Activated naive CD4-positive, alpha-beta T cell (primary cell): ENCODE measurements at places on chromosomes 5 and 9.

DNA sequence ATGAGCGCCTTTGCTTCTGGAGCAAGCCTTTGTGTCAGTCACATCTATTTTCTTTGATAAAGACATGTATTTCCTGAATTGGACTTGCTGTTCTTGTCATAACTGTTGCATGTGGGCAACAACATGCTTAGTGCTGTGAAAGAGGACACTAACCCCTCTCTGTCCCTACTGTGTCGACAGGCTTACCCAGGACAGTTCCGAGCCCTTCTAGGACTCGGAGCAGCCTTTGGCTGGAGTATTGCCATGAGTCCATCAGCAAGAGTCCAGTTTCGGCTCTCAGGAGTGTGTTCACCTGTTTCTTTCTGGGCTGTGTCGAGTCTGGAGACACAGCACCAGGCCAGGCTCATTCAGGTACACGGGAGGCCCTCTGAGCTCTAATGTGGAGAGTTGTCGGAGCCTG lies 36.1 kb upstream of the PHF2 start:
- no peak for DNase-seq

DNA sequence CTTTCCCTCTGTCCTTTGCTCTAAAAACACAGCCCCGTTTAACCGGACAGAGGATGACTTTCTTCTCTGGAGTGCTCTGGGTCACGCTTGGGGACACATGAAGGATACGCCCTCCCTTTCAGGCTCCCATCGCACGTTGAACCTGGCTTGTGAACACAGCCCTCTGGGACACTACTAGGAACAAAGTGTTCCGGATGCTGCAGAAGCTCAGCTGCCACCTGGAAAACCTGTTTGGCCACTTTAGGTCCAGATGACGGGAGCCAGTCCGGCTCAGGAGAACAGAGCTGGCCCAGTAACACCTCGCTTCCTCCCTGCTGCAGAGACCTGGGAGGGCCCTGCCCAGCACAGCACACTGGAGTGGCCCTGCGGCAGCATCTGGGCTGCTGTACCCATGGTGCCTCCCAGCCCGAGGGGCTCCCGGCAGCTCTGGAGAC lies 60.1 kb downstream of the GADD45G start:
- no peak for DNase-seq

DNA sequence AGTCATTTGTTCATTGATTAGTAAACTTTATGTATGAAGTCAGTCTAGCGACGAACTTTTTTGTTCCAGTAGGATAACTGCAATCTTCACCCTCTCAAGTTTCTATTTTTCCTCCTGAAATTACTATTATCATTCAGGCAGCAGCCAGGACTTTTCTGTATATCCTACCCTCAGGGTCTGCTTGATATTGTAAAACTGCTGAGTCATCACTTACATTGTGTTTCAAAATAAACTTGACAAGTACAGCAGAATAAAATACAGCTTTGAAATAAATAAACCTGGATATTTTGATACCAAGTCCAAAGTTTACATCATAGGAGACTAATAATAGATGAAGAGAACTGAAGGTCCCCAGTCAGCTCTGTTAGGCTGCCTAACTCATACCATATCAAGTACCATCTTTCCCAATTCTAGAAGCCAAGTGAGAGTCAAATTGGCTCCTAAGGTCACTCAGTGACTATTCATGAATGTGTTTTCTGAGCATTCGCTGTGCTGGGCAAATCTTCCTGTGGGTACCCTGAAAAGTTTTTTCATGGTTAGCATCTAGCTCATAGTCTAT lies 234.6 kb downstream of the PARP8 start:
- no peak for DNase-seq

DNA sequence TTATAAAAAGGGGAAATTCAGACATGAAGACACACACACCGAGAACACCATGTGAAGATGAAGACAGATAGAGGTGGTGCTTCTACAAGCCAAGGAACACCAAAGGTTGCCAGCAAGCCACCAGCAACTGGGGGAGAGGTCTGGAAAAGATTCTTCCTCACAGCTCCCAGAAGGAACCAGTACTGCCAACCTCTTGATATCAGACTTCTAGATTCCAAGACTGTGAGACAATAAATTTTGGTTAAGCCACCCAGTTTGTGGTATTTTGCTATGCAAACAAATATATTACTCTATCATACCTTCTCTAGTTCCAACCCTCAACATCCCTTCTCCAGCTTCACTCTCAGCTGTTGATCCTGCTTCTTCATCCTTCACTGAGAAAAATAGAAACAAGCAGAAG lies 451.1 kb downstream of the EBF1 start:
- no peak for DNase-seq

DNA sequence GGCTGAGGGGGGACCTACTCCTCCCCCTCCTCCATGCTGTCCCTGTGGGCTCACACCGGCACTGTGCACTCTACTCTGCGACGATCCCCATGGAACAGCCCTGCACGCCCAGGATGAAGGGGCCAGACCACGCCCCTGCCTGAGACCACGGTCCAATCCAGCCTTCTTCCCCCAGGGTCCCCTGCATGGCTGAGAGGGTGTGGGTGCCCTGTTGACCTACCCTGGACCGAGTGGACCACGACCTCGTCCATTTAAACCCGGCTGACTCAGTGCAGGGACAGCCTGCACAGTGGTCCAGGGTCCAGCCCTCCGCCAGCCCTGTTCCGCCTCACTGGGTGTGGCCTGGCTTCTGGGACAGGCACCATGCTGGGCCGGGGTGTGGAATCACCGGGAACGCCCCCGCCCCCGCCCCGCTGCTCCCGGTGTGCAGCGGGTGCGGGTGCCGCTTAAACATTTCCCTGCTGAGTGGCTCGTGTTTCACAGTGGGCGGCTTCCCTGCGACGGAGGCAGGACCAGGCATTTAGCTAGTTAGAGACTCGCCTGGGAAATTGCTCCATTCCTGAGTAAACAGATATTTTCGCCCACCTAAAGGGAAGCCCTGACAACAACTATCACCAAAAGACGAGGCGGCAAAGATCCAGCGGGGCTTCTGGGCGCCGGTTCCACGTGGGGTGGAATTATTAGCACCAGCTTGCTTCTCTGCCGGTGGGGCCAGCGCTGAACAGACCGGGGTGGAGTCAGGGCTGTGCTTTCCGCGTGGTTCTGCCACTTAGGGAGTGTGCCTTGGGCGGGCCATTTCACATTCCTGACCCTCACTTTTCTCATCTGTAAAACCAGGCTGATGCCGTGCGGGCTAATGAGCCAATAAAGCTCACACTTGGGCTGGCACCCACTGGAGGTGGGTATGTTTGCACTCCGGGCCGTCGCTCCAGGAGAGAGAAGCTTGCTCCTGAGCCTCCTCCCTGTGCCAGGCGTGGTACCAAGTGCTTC lies 22.6 kb downstream of the DBH start:
- DNase-seq: no peak

GRCh38 chr5:79774855-79775237 lies 85.2 kb downstream of the CMYA5 start:
- no peak for DNase-seq

DNA sequence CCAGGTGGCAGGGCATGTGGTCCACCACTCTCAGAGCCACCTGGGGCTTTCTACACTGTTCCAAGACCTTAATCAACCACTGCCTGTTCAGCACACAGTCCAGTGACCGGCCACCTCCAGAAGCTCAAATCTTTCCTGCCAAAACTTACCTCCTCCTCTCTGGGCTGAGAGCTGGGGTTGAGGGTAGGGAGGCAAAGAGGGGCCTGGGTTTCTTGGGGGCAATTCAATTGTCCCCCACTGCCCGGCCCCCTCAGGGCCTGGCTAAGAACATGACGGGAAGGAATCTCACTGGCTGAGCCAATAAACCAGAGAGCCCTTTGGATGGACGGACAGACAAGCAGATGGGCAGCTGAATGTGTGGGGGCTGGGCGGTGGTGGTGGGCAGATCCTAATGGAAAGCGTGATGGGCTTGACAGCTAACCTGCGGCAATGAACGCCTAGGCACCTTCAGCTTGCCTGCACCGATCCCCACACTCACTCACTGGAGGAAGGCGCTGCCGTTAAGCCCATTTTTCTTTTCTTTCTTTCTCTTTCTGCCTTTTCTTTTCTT lies 5.4 kb downstream of the NR5A1 start:
- no peak for DNase-seq

DNA sequence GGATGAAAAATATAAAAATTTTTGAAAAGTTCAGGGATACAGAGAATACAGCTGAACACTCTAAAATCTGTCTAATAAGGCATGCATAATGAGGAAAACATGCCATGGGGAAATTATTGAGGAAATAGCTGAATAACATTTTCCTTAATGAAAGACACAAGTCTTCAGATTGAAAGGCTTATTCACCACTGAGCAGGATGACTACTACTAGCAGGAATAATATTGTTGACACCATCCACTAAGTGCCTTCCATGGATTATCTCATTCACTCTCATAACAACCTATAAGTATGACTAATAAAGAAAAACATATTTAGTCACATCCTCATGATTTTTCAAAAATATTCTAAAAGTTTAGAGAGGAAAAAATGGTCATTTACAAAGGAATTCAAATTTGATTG lies 96.7 kb upstream of the FER start:
- no peak for DNase-seq

- no peak for DNase-seq
These were observed 198.1 kb downstream of the EFNA5 start for GRCh38 chr5:107472620-107473064.

DNA sequence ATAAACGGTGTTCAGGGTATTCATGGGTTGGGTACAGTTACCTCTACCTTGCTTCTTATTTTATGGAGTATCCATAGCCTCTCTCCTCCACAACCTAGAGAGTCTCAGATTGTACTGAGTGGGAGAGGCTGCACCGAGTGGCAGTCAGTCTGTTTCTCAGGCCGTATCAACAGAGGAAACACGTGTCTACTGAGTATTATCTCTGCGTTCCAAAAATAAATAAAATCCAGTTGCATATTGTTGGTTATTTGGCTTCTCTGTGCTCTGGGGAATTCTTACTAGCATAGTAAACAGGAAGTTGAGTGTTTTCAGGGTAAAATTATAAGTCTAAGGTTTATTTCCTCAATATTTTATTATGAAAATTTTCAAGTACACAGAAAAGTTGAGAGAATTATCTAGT lies 231.0 kb downstream of the ARHGEF28 start:
- DNase-seq: no peak

DNA sequence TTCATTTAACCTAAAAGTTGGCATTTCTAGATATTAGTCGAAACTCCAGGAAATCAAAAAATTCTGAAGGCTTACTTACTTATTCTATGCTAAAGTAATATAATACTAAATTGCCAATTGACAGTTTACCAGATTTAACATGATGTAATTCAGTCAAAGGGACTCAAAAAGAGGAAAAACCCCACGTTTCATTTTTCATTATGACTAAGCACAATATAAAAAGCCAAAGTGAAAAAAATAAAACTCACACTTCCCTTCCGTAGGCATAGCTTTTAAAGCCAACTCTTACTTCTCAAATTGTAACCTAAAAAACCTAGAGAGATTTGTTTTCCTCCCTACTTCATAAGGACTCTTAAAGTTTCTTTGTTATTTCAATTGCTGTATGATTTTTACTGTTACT lies 146.6 kb downstream of the RAPGEF6 start:
- DNase-seq: no peak

- no peak for DNase-seq
These were observed 317.4 kb downstream of the ARHGEF28 start for GRCh38 chr5:73943397-73943796.
